ENCODE measurements at places on chromosomes 13 and 19.

DNA sequence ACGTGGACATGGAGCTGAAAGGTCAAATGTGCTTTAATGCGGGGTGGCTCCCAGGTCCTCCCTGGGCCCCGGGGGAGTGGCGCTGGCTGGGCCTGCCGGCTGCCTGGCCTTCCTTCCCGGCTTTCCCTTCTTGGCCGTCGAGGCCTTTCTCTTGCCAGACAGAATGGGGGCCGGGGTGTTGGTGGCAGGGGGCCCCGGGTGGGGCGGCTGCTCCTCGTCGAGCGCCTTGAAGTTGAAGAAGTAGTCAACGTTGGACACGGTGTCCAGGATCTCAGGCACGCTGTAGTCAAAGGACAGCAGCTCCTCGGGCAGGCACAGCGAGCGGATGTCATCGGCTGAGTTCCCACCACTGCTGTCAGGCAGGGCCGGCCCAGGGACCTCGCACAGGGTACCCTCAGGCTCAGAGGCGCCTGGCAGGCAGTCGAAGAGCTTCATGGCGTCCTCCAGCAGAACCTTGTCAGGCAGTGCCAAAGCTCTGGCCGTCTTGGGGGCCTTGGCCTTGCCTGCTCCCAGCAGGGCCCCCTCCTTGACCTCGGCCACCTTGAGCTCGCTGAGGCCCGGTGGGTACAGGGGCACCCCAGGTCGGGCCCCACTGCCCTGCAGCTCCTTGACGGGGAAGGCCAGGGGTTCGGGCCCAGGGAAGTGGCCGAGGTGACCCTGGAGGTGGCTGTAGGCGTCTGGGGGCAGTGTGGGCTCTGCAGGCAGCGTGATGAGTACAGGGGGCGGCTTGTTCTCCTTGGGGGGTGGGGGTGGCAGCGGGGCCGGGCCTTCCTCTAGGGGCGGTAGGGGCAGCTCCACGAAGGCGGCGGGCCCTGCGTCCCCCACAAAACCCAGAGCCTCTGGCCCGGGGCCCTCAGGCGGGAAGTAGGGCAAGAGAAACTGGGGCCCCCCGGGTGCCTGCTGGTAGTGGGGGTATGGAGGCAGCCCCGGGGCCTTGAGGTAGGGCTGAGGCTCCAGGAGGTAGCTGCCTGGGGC lies 1.3 kb downstream of the PRR22 start:
- no peak for DNase-seq

DNA sequence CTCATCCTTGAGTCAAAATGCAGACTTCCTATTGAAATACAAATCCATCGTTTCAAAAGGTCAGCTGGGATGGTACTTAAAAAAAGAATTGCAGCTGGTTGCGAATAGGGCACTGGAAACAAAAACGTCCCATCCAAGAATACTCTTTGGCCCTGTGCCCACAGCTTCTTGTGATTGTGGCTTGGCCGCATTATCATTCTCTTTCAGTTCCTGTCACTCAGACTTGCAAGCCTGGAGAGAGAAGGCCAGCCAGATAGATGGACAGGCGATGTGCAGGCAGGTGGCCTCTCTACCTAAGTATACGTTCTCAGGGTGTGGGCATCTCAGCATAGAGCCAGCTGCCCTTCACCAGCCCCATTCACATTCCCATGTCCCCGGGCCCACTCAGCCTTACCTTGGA lies 208.5 kb upstream of the ZNF536 start:
- DNase-seq = no peak

DNA sequence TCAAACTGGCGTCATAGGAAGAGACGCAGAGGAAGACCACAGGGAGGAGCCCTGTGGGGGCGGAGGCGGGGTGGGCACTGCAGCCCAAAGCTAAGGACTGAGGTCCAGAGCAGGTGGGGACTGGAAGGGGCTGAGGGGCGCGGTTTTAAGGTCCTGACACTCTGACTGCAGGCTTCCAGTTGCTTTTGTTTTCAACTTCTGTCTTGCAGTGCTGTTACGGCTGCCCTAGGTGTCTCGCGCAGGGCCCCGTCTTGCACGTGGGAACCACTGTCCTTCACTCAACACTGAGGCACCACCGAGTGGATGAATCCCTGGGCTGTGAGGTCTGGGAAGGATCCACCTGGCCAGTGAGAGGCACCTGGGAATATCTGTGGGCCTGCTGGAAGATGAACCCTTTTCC lies 76.0 kb downstream of the TEX29 start:
- no peak for DNase-seq

GRCh38 chr13:41409611-41410010 lies 47.7 kb upstream of the RGCC start:
- no peak for DNase-seq

GRCh38 chr19:37977391-37977790 lies 70.4 kb downstream of the SIPA1L3 start:
- no peak for DNase-seq

GRCh38 chr19:16076958-16077611 lies 790 bp downstream of the TPM4 start:
- DNase-seq = no peak

- no peak for DNase-seq
Measured at GRCh38 chr13:96822895-96823294, 171.4 kb downstream of the OXGR1 start.

DNA sequence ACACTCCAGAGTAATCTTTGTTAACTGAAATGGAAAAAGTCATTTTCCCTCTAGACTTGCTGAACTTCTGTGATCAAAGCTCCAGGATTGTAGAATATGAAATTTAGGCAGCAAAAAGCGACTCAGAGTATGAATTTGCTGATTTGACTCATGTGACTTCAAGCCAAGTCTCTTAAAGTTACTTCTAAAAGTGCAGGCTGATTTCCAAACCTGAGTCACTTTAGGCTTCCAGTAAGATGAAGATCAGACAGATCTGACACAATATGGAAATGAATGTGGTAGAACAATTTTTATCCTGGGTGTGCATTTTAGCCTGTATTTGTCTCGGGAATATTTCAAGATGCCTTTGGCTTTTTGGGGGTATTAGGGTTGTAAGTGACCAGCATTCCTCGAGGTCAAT lies 151.0 kb upstream of the TMTC4 start:
- no peak for DNase-seq

DNA sequence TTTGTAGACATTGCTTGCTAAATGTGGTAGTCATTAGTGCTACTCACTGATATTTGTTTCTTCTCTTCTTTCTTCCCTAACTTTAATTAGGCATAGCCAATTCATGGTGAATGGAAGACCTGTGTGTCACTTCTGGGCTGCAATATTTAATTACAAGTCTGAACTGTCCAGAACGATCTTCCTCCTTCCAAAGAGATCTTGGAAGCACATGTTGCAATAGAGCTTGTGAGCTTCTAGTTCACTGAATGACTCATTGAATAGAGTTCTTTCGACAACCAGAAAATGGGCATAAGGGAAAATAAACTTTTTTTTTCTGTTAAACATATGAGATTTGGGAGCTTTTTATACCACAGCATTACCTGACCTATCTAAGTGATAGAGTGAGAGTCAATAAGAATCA lies 1264.6 kb downstream of the PCDH9 start:
- no peak for DNase-seq

- no peak for DNase-seq
Measured at GRCh38 chr19:9565900-9566705, 18.2 kb downstream of the ZNF121 start.

DNA sequence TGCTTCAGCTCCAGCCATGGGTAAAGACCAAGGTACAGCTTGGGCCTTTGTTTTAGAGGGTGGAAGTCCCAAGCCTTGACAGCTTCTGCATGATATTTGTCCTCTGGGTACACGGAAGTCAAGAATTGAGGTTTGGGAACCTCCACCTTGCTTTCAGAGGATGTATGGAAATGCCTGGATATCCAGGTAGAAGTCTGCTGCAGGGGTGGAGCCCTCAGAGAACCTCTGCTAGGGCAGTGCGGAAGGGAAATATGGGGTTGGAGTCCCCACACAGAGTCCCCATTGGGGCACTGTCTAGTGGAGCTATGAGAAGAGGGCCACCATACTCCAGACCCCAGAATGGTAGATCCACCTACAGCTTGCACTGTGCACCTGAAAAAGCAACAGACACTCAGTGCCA lies 23.0 kb upstream of the MYO16 start:
- DNase-seq = no peak

GRCh38 chr13:42114278-42114677 lies 65.8 kb downstream of the DGKH start:
- no peak for DNase-seq

All from activated CD4-positive, alpha-beta T cell treated with anti-CD3 and anti-CD28 coated beads, Interleukin-2, amount 50 U/mL, for 1 hour (primary cell).